Right lung (tissue), 10 donors: ENCODE measurements at places on chromosomes 3 and 15. TPM values are rescaled to one million over a fixed set of nuclear protein-coding genes. Genes with fewer than 3 reads are reported as not detected.

GRCh38 chr3:116019254-116019763, 396.0 kb downstream of the GAP43 start:
- DNase-seq: no peak

DNA sequence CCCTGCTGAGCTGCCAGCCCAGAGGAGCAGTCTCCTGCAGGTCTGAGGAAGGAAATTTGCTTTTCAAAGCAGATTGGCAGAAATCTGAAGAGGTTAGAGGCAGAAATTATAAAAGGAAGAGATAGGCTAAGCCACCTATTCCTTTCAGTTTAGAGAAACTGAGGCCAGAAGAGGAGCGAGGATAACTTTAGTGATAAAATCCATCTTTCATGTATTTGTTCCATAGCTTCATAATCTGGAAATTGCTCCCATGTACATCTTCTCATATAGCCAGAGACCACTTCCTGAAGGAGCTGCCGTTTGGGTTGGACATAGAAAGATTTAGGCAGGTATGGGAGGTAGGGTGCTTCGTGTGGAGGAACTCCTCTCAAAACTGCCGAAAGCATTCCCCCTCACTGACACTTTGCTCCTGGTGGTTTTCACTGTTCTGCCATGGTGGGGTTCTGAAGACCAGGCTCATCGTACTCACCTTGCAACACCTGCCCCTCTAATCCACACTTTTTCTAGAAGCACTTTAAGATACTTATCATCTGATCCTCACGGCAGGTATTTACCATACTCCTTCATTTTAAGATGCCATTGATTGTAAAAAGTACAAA, 670 bp upstream of the ACAP2 start:
- DNase-seq: no peak

The WDR72 gene
- 5.3 TPM for polyA plus RNA-seq

DNA sequence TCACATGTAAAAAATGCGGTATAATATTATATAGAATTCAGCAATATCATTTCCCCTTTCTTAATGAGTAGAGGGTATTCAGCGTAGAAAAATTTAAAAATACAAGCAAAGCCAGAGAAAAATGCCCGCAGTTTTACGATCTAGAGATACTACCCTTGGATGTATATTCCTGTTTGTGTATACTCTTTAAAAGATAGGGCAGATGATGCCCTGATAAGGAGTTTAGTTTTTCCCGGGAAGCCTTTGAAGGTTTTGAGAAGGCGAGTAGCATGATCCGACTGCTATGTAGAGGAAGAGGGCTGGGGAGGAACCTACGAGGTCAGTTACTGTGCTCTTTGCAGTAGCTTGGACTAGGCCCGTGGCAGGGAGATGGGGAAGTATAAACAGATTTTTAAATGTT, 1.2 kb downstream of the YEATS2 start:
- DNase-seq: no peak

The MME gene
- 33.1 TPM for polyA plus RNA-seq

DNA sequence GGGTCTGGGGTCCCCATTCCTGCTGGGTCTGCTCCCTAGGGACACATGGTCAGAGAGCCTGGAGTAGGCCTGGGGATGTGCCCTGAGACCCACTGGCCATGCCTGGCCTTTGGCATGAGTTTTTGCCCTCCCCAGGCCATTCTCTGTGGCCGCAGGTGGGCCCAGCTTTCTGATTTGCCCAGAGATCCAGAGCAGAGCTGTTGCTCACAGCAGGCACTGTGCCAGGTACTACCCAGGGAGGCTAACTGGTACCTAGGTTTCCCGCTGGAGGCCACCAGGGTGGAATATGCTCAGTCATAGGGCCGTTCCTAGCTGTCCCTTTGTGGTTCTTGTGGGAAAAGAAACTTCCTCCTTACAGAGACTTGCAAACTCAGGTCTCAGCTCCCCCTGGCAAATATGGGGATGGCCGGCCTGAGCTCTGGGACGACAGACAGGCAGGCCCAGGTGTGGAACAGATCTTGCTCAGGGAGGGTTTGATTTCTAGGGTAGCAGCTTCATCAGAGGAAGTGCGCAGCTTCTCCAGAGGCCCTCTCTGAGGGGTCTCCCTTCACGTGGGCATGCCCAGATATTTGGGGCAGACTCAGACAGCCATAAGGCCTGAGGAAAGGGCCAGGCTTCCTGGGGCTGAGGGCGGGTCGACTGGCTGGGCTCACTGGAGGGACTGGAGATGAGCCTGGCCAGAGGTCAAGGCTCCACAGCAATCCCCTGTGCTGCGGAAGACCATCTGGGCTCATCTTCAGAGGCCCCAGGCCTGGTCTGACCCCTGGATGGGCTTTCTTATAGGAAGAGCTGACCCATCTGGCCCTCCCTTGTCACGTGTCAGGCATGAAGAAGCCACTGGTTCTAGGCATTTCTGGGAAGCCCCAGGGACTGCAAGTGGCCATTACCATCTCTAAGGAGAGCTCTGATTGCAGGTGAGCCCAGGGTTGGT, 28.0 kb downstream of the ACAA1 start:
- no peak for DNase-seq

The NEK10 gene
- polyA plus RNA-seq: 2.8 TPM
